Kidney epithelial cell (primary cell): ENCODE measurements at places on chromosomes 1 and 21.

DNA sequence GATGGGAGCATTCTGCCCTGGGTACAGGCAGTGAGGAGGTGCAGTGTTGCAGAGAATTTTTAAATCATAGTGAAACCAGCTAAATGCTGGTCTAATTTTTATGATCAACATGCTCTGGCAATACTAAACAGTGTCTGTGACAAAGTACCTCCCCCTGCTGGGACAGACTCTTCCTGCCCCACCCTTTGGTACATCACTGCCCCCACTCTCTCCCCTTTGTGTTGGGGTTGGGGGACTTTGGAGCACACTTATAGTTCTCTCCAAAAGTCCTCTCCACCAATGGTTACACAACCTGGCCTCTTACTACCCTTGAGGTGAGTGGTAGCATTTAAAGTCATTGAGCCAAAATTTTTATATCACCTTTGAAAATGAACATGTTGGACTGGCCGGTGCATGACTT, 48.2 kb upstream of the GUCA2B start:
- DNase-seq = no peak

- no peak for DNase-seq
These were observed 11.5 kb upstream of the KCNK2 start for GRCh38 chr1:215071078-215071477.

DNA sequence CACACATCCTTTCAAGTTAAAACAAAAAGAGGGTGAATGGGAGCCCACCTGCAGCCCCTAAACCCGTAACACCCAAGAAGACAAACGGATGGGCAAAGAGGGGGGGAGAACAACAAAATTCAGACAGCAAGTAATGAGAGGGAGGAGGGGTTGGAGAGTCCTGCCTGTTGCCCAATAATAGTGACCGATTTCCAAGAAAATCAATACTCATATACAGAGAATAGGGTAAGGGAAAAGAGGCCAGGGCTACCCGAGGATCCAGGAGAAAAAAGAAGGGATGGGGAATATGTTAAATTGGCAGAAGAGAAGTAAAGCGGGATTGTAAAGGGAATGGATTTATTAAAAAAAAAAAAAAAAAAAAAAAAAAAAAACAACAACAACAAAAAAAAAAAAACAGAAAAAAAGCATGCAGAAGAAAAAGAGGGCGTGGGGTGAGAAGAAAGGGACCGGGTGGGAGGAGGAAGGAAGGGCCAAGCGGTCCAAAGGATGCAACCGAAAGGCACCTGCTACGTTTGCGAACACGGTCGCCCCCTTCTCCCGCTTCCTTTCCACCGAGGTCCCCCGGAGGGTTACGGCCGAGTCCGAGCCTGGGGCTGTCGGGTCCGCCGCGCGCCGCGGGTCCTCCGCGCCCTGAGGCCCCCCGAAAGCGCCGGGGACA, 930 bp downstream of the SLC30A10 start:
- DNase-seq = no peak

GRCh38 chr1:117268535-117269455, 58.1 kb upstream of the VTCN1 start:
- peak; percentile 35 for DNase-seq

- no peak for DNase-seq
These were observed 452.3 kb downstream of the OMA1 start for GRCh38 chr1:58094221-58094620.

DNA sequence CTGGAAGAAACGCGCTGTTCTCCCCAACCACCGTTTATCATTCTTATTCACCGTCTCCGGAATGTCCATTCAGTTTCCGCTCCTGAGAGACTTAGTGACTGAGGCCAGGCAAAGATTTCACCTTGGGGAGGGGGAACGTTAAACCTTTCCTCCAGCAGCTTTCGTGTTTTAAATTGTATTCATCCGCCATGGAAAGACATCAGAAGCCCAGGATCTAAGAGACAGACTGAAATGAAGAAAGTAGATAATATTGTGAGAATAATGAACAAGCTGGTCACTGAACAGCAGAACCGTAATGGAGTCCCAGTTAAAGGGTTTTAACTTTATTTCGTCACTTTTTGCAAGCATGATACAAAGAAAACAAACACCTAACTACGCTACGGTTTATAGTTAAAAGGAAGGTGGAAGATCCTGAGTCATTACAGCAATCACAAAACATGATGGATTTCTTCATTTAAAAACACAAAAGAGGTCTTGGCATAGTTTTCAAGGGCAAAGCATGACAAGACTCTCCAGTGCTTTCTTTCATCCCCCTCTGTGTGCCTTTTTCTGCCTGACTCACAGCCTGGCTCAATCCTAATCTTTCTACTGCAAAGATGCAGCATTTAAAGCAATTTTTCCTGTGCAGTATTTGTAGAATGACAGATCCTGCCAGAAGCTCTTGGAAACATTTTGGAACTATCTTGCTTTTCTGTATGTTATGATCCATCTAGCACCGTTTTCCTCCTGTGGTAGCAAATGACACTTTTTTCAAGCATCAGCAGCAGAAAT, 722 bp upstream of the SLC19A2 start:
- no peak for DNase-seq

DNA sequence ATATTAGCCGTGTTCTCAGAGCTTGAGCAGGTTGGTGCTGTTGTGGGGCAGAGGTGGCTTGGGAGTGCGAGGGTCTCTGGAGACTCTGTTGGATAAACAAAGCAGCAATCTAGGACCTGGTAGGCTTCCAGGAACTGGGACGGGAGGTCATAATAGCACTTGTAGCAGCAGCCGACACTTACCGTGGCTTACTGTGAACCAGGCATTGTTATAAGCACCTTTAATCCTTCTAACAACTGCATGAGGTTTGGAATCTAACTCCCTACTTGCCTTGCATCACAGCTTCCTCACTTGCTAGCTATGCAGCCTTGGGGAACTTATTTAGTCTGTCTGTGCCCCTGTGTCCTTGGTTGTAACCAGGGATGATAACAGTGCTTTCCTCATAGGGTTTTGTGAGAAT, 94.9 kb downstream of the NAV1 start:
- DNase-seq = no peak

DNA sequence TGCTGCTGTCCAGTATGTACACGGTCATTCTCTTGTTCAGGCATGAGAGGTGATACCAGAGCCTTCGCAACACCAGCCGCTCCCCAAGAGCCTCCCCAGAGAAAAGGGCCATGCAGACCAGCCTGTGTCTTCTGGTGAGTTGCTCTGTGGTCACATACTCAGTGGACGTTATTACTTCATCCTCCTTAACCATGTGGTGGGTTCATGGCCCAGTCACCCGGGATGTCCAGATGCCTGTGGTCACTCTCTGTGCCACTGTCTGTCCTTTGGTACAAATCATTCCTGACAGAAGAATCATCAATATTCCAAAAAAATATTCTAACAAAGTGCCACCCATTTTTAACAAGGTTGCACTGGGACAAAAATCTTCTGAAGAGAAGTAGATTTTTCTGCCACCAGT, 8.8 kb upstream of the ZNF124 start:
- DNase-seq = no peak

- no peak for DNase-seq
These were observed 33.2 kb downstream of the SSBP3 start for GRCh38 chr1:54372978-54373377.

GRCh38 chr1:84480650-84481049, 1.6 kb downstream of the RPF1 start:
- DNase-seq = no peak
